ENCODE measurements at places on chromosomes 11 and 22. TPM values are rescaled to one million over a fixed set of nuclear protein-coding genes. Genes with fewer than 3 reads are reported as not detected.

USP2 gene
- 3.1 TPM for total RNA-seq

SMARCB1 gene
- total RNA-seq: 70.2 TPM

TRIM29 gene
- 0.64 TPM for total RNA-seq

TUBA8 gene
- 1.3 TPM for total RNA-seq

OR52I1 gene
- total RNA-seq: not detected

PLAAT2 gene
- total RNA-seq: not detected

MS4A15 gene
- not detected for total RNA-seq

TRIM6 gene
- total RNA-seq: 53.8 TPM

CD3D gene
- 0.39 TPM for total RNA-seq

OR4A16 gene
- total RNA-seq: not detected

HEPHL1 gene
- total RNA-seq: not detected

C1QTNF4 gene
- total RNA-seq: not detected

OR51I1 gene
- total RNA-seq: not detected

MYO18B gene
- not detected for total RNA-seq

RFPL1 gene
- not detected for total RNA-seq

PTPRCAP gene
- 0.82 TPM for total RNA-seq

DMC1 gene
- 3.2 TPM for total RNA-seq

SPA17 gene
- 10.1 TPM for total RNA-seq

Measured in Panc1 (cell line).